ENCODE measurements at places on chromosomes 2 and 18.

DNA sequence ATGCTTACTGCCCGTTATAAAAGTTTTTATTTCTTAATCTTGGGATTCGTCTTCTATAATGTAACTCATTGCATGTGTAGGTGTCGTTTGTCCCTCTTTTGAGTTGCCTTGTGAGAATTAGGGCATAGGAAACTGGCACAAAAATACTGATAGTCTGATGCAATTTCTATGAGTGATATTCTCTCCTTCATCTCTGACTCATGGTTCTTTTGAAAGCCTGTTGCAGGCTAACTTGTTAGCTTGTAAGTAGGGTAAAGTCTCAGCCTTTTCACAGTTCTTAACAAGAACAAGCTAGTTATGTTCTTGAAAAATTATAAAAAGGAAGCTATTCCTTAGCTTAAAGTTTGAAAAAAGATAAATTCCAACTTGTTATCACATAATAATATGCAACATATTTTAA, 1085.4 kb upstream of the NRXN1 start:
- DNase-seq: no peak

DNA sequence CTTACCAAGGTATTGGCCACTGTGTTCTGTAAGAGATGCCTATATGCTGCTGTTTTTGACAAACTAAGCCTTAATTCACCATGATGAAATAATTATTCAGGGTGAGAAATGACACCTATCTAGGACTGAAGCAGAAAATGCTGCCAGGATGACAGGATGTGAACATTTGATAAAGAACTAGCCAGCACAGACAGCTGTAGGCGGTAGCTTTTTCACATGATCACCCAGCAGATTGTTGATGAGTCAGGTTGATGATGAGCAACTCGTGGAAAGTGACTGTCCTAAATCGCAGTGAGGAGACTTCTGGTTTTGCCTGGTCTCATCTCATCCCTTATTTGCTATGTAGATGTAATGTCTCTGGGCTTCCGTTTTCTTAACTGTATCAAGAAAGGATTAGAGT, 144.1 kb downstream of the PRPF40A start:
- no peak for DNase-seq

DNA sequence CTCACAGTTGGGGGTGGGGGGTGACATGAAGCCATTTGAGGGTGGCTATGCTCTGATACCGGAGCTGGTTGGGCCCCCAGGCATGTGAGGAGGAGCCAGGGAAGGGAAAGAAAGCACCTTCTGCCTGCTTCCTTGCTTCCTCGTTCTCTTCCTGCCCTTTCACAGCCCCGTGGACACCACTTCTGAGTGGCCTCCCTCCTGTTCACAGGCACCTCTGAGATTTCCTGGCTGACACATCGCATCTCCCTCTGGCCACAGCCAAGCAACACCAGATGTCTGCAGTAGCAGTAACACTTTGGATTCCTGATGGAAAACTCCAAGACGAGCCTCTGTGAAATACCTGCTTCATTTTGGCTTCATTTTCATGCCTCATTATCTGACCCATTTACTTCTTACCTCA, 64.7 kb upstream of the ST3GAL5 start:
- no peak for DNase-seq

DNA sequence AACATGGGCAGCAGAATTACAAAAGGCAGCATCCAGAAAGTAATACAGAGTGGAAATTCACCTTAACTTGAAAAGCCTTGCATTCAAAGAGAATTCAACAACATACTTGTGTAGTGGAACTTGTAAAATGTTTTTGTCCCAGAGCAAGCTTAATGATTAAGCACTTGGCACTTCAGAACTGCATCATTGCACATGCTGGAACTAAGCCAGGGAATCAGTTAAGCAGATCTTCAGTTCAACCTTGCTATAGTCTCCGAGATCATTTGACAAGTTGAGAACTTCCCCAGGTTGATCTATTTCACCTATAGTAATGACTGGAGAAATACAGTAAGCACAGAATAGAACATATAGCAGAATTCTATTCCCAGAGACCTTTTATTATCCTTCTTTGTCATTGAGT, 1337.2 kb upstream of the NXPH2 start:
- DNase-seq: no peak

GRCh38 chr18:22710673-22711191, 222.4 kb upstream of the RBBP8 start:
- DNase-seq: no peak

- DNase-seq: no peak
These were observed 37.0 kb downstream of the LBH start for GRCh38 chr2:30268296-30268871.

DNA sequence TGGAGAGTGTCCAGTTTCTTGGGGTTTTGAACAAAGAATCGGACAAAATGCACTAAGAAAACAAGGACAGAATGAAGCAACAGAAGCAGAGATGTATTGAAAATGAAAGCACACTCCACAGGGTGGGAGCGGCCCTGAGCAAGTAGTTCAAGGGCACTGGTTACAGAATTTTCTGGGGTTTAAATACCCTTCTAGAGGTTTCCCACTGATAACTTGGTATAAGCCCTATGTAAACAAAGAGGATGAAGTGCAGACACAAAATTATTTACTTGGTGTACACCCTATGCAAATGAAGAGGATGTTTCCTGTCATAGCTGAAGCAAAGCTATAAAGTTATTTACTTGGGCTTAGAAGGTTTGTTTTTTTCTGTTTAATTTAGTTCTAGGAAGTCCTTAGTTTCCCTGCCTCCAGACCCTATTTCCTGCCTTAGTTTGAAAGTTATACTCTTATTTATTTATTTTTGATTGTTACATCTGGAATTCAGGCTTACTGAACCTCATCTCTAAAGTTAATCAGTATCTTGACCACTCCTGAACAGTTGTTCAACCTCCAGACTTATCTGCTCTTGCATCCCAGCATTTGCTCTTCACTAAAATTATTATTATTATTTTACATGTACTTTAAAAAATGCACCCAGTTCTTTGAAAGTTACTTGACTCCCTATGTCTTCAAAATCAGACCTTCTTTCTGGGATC, 193.5 kb downstream of the SPP2 start:
- peak; percentile 45 for DNase-seq

- DNase-seq: peak; percentile 37
These were observed 53.4 kb downstream of the THADA start for GRCh38 chr2:43542285-43542933.

DNA sequence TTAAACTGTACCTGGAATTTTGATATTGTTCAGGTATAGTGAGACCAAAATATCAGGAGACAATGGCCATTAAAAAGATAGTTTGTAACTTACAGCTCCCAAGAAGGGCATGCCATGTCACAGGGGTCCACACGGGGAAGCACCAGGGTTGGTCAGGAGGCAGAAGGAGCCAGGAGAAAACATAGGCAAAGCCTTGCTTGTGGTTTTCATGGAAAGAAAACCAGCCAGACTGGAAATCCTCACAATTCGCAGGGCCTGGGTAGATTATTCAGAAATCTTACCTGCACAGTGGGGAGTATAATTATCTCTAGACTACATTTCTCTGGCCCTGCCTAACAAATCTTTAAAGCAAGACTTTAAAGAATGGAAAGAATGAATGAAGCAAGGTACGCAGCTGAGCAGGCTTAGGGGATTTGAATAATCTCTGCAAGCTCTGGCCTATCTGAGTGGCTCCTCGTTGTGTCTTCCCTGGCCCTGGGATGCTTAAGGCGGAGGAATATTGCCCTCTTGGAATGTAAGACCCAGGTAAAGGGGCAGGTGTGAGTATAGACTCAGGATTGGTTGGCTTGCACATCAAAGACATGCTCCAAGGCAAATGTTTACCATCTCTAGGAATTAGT, 66.9 kb upstream of the CDC42EP3 start:
- no peak for DNase-seq

- DNase-seq: no peak
These were observed 7.9 kb upstream of the KCNF1 start for GRCh38 chr2:10903861-10904210.

DNA sequence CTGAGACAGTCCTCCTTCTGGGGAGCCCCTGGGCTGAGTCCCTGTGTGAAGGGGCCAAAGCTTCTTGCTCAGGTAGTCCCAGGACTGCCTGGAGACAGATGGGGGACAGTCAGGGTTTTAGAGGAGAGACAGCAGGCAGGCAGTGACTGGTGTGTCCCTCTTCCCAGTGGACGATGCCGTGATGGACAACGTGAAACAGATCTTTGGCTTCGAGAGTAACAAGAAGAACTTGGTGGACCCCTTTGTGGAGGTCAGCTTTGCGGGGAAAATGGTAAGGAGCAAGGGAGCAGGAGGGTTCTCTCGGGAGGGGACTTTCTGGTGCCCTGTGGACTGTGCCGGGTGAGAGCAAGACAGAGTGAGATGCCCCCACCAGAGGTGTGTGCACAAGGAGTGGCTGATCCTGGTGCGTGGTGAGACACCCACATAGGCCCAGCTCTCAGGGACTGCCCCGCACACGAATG, 74.8 kb downstream of the DYSF start:
- DNase-seq: no peak

- DNase-seq: no peak
These were observed 412.1 kb downstream of the NBAS start for GRCh38 chr2:15149063-15149462.

- DNase-seq: no peak
These were observed 51.4 kb upstream of the SCN7A start for GRCh38 chr2:166545473-166545872.

GRCh38 chr18:36295880-36296301, 1.6 kb upstream of the FHOD3 start:
- DNase-seq: no peak

- no peak for DNase-seq
These were observed 112.5 kb downstream of the SMAD7 start for GRCh38 chr18:48838166-48838775.

GRCh38 chr18:44370861-44371260, 309.8 kb upstream of the SETBP1 start:
- DNase-seq: no peak

GRCh38 chr2:19480673-19481072, 122.2 kb upstream of the OSR1 start:
- no peak for DNase-seq

DNA sequence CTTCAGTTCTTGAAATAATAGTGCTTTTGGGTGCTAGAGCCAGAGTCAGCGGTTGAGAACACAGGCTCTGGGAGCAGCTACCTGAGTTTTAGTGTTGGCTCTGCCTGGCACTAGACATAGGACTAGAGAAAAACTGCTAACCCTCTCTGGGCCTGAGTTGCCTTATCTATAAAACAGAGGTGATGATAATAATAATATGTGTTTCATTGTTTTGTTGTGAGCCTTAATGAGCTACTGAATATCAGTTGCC, 391.7 kb downstream of the PTPRM start:
- no peak for DNase-seq

- DNase-seq: no peak
These were observed 22.2 kb downstream of the LYG1 start for GRCh38 chr2:99278793-99279291.

DNA sequence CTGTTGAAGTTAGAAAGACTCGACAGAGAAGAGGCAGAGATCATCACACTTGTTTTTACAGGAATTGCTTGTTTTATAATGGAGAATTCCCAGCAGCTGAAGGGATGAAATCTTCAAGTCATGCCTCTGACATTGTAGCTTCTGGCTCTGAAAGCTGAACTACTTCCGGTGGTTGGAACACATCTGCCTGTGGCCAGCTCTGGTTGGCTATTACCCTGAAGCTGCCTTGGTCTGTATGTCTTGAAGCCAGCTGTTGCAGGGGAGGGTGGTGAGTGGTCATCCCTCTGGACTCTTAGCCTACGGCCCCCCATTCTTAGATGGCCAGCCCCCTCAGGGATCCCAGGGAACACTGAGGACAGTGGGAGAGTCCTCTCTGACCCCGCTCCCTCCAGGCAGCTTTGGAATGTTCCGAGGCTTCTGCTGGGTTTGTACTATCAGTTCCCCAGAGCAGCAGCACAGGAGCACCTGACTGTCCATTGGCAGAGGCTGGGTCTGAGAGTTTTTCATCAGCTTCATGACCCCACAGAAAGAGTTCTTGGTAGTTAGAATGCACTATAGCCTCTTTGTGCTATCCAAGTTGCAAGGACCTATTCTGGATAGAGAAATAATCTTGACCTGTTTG, 87.4 kb upstream of the CAPN13 start:
- no peak for DNase-seq

DNA sequence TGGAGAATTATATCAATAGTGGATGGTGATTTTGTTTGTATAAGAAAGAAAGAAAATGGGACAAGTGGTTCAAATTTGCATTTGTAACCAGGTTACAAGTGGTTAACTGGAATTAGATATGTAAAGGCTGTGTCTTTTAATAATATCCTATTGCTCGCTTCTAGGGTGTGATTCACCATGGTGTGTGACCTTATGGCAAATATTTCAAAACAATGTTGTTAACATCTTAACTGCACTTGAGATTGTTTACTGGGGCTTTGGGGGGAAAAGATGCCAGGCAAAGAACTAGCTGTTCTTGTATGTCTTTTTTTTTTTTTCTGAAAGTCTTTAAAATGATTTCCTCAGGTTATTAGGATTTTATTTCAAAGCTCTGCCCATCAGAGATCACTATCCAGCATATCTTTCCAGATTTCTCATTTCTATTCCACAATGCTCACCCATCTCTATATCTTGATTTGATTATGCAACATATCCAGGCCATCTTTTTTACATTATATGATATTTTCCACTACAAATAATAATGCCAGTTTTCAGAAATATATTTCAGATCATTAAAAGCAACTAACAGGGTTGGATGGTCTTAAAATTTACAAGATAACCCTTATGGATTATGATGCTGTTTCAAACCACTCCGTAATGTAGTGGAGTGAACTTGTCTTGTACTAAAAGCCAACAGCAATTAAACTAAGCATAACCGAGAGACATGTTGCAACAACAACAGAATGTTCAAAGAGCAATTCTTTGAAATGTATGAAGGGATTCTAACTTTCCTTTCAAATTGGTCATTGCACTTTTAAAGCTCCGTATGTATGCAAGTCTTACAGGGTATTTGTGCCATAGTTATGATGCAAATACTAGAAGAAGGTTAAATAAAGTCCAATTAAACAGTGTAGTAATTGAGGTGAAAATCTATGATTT, 341.5 kb upstream of the ETAA1 start:
- no peak for DNase-seq

DNA sequence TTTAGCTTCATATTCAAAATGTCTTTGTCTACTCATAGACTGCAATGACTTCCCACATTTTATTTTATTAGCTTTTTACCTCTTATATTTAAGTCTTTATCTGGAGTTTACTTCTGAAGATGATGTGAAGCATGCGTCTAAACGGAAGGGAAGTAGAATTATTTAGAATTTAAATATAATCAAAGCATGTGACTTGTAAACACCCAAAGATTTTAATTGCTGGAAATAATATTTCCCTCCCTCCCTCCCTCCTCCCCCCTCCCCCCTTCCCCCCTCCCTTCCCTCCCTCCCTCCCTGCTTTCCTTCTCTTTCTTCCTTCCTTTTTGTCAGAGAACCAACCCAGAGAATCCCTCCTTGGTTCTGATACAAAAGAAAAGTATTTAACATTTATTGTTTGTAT, 2.1 kb upstream of the LANCL1 start:
- no peak for DNase-seq

- DNase-seq: no peak
These were observed 91.5 kb upstream of the CD226 start for GRCh38 chr18:70039186-70039585.

GRCh38 chr2:203105996-203106395, 91.3 kb downstream of the NBEAL1 start:
- DNase-seq: no peak

GRCh38 chr2:37489536-37489935, 145.1 kb downstream of the QPCT start:
- DNase-seq: no peak

GRCh38 chr2:96108541-96109360, 7.6 kb downstream of the ADRA2B start:
- no peak for DNase-seq

- no peak for DNase-seq
These were observed 3.9 kb upstream of the TMEM163 start for GRCh38 chr2:134722728-134723127.
